Ascending aorta (tissue), 2 donors: ENCODE measurements at places on chromosomes 7 and 10. TPM values are rescaled to one million over a fixed set of nuclear protein-coding genes. Genes with fewer than 3 reads are reported as not detected.

Gene PLAC9
- total RNA-seq = 221 TPM

Gene CAV1
- total RNA-seq = 156 TPM

Gene TRPV5
- total RNA-seq = not detected

Gene C10orf105
- total RNA-seq = not detected

Gene IGF2BP3
- total RNA-seq = not detected

- H3K27ac ChIP-seq = no peak overlapping the region
- no peak for DNase-seq
- H3K4me3 ChIP-seq = no peak overlapping the region
- H3K4me1 ChIP-seq = no peaks in the 10 kb centered on the region
Measured at GRCh38 chr7:117250801-117251200, 72.1 kb downstream of the WNT2 start.

GRCh38 chr7:72925546-72926120 is 738 bp downstream of the POM121 start:
- no peaks in the 10 kb centered on the region for H3K27me3 ChIP-seq
- peak overlapping the region; percentile 83 for H3K27ac ChIP-seq
- peaks cover 17% of the 10 kb centered on the region for H3K4me1 ChIP-seq
- H3K36me3 ChIP-seq = peaks cover 37% of the 10 kb centered on the region
- H3K4me3 ChIP-seq = peak overlapping the region; percentile 91

DNA sequence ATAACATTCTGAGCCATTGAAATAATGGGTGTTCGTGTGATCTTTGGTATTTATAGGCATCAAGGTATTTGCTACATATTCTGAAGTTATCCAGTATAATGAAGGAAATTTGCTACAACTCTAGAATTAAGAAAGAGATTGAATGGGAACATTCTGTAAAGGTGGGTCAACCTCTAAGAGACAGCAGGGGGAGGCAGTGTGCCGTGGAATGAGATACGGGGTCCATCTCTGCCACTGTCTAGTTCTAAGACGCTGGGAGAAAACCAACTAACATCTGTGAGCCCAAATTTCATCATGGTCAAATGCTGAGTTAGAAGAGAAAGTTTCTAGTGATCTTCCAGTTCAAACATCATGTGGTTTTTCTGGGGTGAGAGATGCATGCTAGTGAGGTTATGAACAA is 368.9 kb downstream of the SORCS1 start:
- DNase-seq = no peak
- no peaks in the 10 kb centered on the region for H3K4me1 ChIP-seq
- H3K27me3 ChIP-seq = no peaks in the 10 kb centered on the region
- no peak overlapping the region for H3K27ac ChIP-seq
- H3K4me3 ChIP-seq = no peak overlapping the region
- no peaks in the 10 kb centered on the region for H3K36me3 ChIP-seq

DNA sequence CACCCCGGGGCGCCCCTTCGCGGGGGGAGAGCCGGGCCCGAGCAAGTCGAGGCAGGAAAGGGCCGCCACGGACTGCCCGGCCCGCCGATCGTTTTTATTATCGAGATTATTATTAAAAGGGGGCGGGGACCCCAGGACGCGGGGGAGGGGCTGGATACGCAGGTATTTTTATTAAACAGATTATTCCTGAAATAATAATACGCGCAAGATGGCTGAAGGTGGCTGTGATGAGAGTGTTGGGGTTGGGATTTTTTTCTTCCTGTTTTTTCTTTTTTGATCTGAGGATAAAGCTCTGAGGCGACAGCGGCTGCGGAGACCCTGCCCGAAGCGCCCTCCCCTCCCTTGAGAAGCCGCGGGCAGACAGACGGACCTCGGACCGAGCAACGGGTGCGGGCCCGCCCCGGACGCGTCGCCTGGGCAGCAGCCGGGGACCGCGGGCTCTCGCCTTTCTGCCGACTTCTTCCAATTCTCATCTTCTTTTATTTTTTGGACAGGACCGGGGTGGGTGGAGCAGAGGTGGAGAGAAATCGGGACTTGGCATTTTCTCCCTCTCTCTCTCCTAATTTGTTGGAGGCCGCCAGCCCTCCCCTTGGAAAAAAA is 1.4 kb upstream of the TRIM8 start:
- peak overlapping the region; percentile 98 for H3K27ac ChIP-seq
- peaks cover 15% of the 10 kb centered on the region for H3K4me1 ChIP-seq
- DNase-seq = no peak
- H3K27me3 ChIP-seq = no peaks in the 10 kb centered on the region

- H3K4me3 ChIP-seq = no peak overlapping the region
- H3K27me3 ChIP-seq = no peaks in the 10 kb centered on the region
- no peaks in the 10 kb centered on the region for H3K36me3 ChIP-seq
Measured at GRCh38 chr7:9453521-9453920, 1020.1 kb downstream of the NXPH1 start.

- H3K4me3 ChIP-seq = peak within 1 kb of the TSS; percentile 99
- peak within 1 kb of the TSS; percentile 100 for H3K27ac ChIP-seq
- H3K27me3 ChIP-seq = no peaks in the 10 kb centered on the region
- peaks cover 42% of the 10 kb centered on the region for H3K36me3 ChIP-seq
- peaks cover 4% of the 10 kb centered on the region for H3K4me1 ChIP-seq
Measured at GRCh38 chr10:3784510-3785250, at the start of gene KLF6. Gene KLF6, minus strand, starts transcription at chr10:3785209. Its CDS starts 195 bp downstream, at chr10:3785014.

DNA sequence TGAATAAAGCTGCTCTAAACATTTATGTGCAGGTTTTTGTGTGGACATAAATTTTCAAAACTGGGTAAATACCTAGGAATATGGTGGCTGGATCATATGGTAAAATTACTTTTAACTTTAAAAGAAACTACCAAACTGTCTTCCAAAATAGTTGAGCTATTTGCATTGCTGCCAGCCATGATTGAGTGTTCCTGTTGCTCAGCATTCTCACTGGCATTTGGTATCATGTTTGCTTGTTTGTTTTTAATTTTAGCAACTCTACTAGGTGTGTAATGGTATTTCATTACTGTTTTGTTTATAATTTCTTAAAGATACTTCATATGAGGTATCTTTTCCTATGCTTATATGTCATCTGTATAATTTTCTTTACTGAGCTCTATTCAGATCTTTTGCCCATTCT is 143.2 kb downstream of the POLR1F start:
- H3K27me3 ChIP-seq = no peaks in the 10 kb centered on the region
- H3K4me1 ChIP-seq = no peaks in the 10 kb centered on the region
- no peaks in the 10 kb centered on the region for H3K36me3 ChIP-seq

DNA sequence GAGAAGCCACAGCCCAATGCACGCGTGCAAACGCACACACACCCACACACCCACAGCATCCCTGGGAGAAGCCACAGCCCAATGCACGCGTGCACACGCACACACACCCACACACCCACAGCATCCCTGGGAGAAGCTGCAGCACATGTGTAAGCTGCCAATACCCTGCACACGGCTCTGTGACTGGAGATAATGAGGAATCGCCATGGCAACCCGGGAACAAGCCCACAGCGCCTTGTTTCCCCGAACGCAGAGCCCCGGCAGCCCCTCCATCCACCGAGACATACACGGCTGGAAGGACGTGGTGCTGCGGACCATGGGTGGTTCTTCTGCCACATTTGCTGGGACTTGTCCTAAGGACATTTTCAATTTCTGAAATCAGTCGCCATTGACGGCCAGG is 221.3 kb downstream of the PTPRN2 start:
- H3K4me3 ChIP-seq = no peak overlapping the region
- H3K27me3 ChIP-seq = no peaks in the 10 kb centered on the region
- peak; percentile 22 for DNase-seq
- H3K27ac ChIP-seq = no peak overlapping the region
- no peaks in the 10 kb centered on the region for H3K4me1 ChIP-seq

DNA sequence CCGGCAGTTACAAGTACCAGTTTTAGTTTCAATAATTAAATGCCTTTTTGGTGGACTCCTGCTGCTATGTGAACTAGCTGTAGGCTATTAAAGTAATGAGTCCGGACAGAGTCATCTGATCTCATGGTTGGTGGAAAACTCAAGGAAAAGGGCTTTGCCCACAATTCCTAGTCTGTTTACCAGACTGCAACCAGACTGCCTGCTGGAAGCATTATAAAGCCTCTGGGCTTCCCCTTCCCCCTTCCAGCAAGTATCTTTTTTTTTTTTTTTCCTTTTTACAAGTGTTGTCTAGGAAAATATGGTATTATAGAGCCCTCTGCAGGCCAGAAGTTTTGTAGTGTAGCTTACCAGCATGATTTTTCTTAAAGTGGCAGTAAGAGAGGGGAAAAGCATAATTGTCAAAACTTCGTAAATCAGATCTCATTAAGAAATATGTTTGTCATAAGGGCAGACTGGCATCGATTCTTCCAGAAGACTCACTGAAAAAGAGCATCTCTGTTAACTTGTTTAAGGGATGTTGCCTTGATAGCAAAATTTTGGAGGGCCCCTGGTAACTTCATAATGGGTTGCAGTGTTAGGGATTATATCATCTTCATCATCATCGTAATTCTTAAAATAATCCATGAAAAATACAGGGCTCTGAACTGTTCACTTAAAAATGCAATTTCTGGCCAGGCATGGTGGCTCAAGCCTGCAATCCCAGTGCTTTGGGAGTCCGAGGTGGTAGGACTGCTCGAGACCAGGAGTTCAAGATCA is 181.3 kb downstream of the TAX1BP1 start:
- peaks cover 4% of the 10 kb centered on the region for H3K4me1 ChIP-seq
- H3K27ac ChIP-seq = no peak overlapping the region
- no peak overlapping the region for H3K4me3 ChIP-seq

DNA sequence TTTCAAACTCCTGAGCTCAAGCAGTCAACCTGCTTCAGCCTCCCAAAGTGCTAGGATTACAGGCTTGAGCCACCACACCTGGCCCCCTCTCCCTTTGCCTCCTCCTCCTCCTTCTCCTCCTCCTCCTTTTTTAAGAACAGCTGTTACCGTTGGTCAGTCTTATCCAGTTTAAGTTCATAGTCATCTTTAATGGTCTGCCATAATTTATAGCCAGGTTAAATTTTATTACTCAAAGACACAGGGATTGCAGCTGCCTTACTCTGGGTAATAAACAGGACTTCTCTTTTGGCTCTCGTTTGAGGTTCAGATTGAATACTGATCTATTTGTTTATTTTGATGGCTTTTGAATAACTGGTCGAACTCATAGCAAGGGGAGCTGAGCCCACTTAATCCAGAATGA is 35.2 kb downstream of the ATOH7 start:
- no peaks in the 10 kb centered on the region for H3K36me3 ChIP-seq
- no peak overlapping the region for H3K27ac ChIP-seq
- no peaks in the 10 kb centered on the region for H3K4me1 ChIP-seq
- DNase-seq = no peak

GRCh38 chr7:20359341-20359963 is 28.8 kb downstream of the ITGB8 start:
- no peaks in the 10 kb centered on the region for H3K36me3 ChIP-seq
- no peak overlapping the region for H3K27ac ChIP-seq
- no peak for DNase-seq

DNA sequence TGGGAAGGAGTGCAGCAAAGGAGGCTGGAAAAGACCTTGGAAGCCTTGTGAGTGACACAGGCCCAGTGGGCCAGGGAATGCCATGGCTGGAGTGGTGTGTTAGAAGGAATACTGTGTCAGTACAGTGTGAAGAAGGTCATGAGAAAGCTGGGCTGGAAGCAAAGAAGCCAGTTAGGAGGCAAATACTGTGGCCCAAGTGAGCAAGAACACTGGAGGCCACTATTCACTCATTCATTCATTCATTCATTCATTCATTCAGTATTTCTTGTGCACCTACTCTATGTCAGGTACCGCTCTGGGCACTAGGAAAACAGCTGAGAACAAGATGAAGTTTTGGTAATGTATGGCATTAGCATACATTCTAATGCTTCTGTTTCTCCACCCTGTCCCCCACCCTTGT is 9.6 kb downstream of the CRTAC1 start:
- H3K27me3 ChIP-seq = no peaks in the 10 kb centered on the region
- H3K36me3 ChIP-seq = no peaks in the 10 kb centered on the region
- DNase-seq = no peak
- no peaks in the 10 kb centered on the region for H3K4me1 ChIP-seq
- no peak overlapping the region for H3K4me3 ChIP-seq

DNA sequence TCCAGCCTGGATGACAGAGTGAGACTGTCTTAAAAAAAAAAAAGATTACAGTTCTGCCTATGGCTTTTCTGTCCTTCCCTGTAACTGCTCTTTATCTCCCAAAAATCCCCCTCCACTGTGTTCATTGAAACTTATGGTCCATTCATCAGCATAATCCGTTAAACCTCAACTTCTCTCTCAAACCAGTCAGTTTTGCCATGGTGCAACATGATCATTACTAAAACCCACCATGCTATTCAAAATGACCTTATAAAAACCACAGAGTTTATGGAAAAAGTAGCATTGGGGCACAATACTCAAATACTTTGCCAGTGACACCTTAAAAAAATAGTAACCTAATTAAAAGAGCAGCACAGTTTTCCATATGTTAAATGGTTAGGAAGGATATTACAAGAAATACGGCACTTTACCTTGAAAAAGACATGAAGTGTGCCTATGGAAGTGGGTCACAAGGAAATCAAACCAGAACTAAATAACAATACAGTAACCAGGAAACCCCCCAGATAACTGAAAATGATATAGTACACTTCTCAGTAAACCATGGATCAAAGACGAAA is 74.0 kb upstream of the ST8SIA6 start:
- H3K4me3 ChIP-seq = no peak overlapping the region
- no peak overlapping the region for H3K27ac ChIP-seq
- no peak for DNase-seq
- H3K36me3 ChIP-seq = no peaks in the 10 kb centered on the region

DNA sequence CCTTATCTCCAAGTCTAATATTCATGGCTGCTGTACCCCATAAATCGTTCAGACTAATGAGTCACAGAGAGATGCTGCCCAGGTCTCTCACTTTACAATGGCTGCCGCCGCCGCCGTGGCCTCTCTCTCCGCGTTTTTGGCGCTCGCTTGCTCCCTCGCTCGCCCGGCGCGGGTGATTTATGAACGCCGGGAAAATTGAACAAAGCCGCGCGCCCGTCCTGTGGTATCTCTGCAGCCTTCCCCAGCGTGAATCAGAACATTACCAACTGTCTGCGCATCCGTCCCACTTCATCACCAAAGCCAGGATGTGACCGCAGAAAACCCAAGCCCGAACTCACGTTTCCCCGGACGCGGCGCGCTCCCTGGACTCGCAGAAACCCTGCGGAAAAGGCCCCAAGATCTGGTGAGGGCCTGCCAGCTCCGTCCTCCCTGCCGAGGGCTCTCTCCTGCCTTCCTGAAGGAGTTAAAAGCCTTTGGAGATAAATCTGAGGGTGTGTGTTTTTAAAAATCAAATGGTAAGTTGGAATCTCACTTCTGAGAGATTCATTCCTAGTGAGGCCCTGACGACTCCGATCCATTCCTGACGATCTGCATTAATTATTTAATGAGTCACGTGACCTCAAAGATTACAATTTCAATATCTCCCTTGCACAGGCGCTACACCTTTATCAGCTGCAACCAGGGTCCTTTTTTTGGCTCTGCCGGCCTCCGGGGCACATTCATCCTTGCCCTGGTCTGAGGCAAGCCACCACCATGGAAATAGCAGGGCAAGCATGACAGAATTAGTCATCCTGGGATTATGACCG is 6.3 kb downstream of the HOXA4 start:
- no peaks in the 10 kb centered on the region for H3K4me1 ChIP-seq
- H3K4me3 ChIP-seq = peak overlapping the region; percentile 67
- DNase-seq = no peak
- no peaks in the 10 kb centered on the region for H3K27me3 ChIP-seq
- no peaks in the 10 kb centered on the region for H3K36me3 ChIP-seq
